ENCODE measurements at places on chromosomes 1 and 21.

GRCh38 chr1:224211206-224211962 lies 28.3 kb downstream of the DEGS1 start:
- no peak for DNase-seq

GRCh38 chr1:205204552-205204951 lies 7.0 kb downstream of the DSTYK start:
- DNase-seq: no peak

GRCh38 chr1:202959276-202959620 lies 1.1 kb upstream of the ADIPOR1 start:
- no peak for DNase-seq

- DNase-seq: no peak
These were observed 88.8 kb downstream of the MRPL39 start for GRCh38 chr21:25518491-25518911.

- no peak for DNase-seq
These were observed 472.9 kb downstream of the MATN1 start for GRCh38 chr1:30250338-30250983.

DNA sequence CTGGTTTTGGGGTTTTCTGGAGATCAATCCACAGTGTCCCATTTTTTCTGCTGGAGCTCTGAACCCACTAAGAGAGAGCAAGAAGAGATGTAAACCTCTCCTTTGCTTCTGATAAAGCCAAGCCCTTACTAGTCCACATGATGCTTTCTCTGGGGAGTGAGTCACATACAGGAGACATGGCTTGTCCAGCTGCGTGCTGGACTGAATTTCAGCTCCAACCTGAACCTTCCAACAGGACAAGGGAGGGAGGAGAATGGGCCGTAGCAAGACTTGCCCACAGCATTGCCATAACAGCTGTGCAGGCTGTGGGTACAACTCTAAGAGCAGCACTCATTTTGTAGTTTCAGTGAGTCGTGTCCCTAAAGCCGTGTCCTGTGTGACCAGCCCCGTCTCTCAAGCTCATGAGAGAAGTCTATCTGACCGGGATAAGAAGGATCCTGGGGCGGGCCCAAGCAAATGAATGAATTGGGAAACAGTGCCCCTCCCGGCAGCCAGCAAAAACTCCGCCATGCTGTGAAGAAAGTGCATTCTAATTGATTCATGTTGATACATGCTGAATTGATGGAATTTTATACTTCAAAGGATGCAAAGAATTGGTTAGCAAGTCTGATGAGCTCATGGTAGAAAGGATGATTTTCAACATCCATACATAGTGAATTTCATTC lies 195.2 kb downstream of the GABPA start:
- DNase-seq: no peak

GRCh38 chr1:90671251-90671650 lies 45.9 kb downstream of the BARHL2 start:
- no peak for DNase-seq

DNA sequence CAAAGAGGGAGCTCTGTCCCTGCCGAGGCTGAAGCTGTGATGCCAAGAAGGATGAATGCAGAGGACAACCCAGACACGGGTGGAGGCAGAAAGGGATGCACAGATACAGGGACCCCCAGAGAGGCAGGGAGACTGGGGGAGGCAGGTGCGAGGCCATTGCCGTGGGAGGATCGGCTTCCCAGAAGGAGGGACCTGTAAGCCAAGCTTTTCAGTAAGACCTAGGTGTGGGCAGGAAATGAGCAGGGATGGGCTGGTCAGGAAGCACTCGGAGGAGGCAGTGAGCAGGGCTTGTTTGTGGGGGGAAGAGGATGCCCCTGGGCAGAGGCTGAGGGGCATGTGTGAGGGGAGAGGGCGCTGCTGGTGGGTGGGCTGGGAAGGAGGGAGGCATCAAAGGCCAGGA lies 67.7 kb upstream of the WNT4 start:
- DNase-seq: no peak

All from progenitor cell of endocrine pancreas (in vitro differentiated cells).